ENCODE measurements at places on chromosomes 7 and 10. TPM values are rescaled to one million over a fixed set of nuclear protein-coding genes. Genes with fewer than 3 reads are reported as not detected.

GRCh38 chr7:114657279-114657678 is 242.7 kb downstream of the FOXP2 start:
- no peak for DNase-seq

DNA sequence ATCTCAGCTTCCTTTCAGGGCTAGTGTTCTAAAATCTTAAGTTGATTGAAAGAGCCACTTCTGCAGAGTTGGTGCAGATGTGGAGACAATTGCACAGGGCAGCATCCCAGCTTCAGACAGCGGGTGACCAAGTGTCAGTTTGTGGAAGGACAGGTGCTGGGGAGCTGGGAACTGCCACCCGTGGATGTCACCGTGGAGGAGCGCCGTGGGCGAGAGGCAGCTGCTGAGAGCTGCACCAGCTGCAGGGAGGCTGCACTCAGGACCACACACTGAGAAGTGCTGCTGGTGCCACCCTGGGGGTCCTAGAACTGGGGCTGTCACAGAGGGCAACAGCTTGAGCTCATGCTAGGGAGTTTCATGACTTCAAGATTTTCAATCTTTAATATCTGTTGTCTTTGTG is 543.0 kb upstream of the FZD8 start:
- DNase-seq: no peak

The ABCF2 gene
- 33.6 TPM for total RNA-seq

DNA sequence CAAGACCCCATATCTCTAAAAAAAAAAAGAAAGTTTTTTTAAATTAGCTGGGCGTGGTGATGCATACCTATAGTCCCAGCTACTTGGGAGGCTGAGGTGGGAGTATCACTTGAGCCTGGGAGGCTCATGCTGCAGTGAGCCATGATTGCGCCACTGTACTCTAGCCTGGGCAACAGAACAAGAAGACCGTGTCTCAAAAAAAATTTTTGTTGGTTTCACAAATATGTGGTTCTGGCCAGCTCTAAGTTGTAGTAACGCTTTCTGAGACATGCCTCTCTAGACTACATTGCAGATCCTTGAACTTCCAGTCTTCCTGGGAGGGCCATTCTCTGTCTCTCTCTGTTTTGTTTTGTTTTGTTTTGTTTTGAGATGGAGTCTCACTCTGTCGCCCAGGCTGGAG is 24.6 kb upstream of the RHBDD2 start:
- DNase-seq: no peak

The RNF32 gene
- total RNA-seq: 1.8 TPM

Data from activated naive CD4-positive, alpha-beta T cell treated with anti-CD3 and anti-CD28 coated beads, Interleukin-2, amount 50 U/mL, for 72 hours (primary cell).